A549 treated with CORT108297 at 1 μM for 4 hours (cell line): ENCODE measurements at places on chromosomes 3 and 15. TPM values are rescaled to one million over a fixed set of nuclear protein-coding genes. Genes with fewer than 3 reads are reported as not detected.

Gene RTF1
- total RNA-seq: 16.1 to 23.8 TPM (median 19.1 TPM) in 5 replicates

Gene TRAT1
- not detected in 5 replicates for total RNA-seq

Gene ARHGEF26
- 5.6 to 6.7 TPM (median 6.1 TPM) in 5 replicates for total RNA-seq

Gene LTF
- total RNA-seq: 0.15 TPM in 1 of 5 replicates, not detected in the others

Gene BCL2A1
- 11.8 to 18.5 TPM (median 14.3 TPM) in 5 replicates for total RNA-seq

Gene TLR9
- total RNA-seq: 0.05 to 0.13 TPM in 2 of 5 replicates, not detected in the others

Gene MYRIP
- total RNA-seq: 0.03 to 0.04 TPM in 2 of 5 replicates, not detected in the others

Gene XCR1
- not detected in 5 replicates for total RNA-seq

Gene GPR15
- not detected in 5 replicates for total RNA-seq

Gene ICE2
- total RNA-seq: 32.1 to 40.8 TPM (median 35.0 TPM) in 5 replicates

Gene FOXL2
- 2.5 to 5.2 TPM (median 4.7 TPM) in 5 replicates for total RNA-seq

Gene MAGEL2
- total RNA-seq: 0.01 to 0.02 TPM in 2 of 5 replicates, not detected in the others

Gene DOCK3
- 0.27 to 0.40 TPM (median 0.39 TPM) in 5 replicates for total RNA-seq

Gene MYO5C
- total RNA-seq: 4.5 to 6.5 TPM (median 5.4 TPM) in 5 replicates

Gene TTC21A
- total RNA-seq: 0.91 to 2.8 TPM (median 1.9 TPM) in 5 replicates

Gene MYLK
- total RNA-seq: 13.5 to 21.9 TPM (median 16.0 TPM) in 5 replicates

Gene NUP210
- 29.5 to 42.6 TPM (median 40.7 TPM) in 5 replicates for total RNA-seq

Gene TRPC1
- 5.2 to 9.4 TPM (median 8.2 TPM) in 5 replicates for total RNA-seq

Gene INTS14
- total RNA-seq: 43.6 to 48.8 TPM (median 43.7 TPM) in 5 replicates

Gene CCDC9B
- 13.3 to 20.8 TPM (median 19.6 TPM) in 5 replicates for total RNA-seq

Gene ZIC4
- total RNA-seq: not detected in 5 replicates

Gene ROPN1
- not detected in 5 replicates for total RNA-seq

Gene DYNC1LI1
- 35.5 to 45.2 TPM (median 38.4 TPM) in 5 replicates for total RNA-seq

Gene ADAMTSL3
- total RNA-seq: 0.25 to 0.66 TPM (median 0.53 TPM) in 5 replicates

Gene SNRPN
- total RNA-seq: 97.1 to 106 TPM (median 103 TPM) in 5 replicates

Gene ALG1L2
- not detected in 5 replicates for total RNA-seq

Gene OXSM
- total RNA-seq: 17.3 to 20.6 TPM (median 18.6 TPM) in 5 replicates

Gene BHLHE40
- 81.0 to 103 TPM (median 94.9 TPM) in 5 replicates for total RNA-seq

Gene TUSC7
- not detected in 5 replicates for total RNA-seq

Gene SLC7A14
- total RNA-seq: not detected in 5 replicates

Gene DNAH12
- total RNA-seq: 0.03 to 0.15 TPM (median 0.13 TPM) in 5 replicates

Gene FEZF2
- total RNA-seq: not detected in 5 replicates

Gene TMEM212
- total RNA-seq: not detected in 5 replicates

Gene GRAMD1C
- total RNA-seq: 0.23 to 1.2 TPM (median 0.43 TPM) in 5 replicates

Gene DUOXA2
- total RNA-seq: not detected in 5 replicates

Gene UACA
- total RNA-seq: 41.1 to 56.5 TPM (median 50.0 TPM) in 5 replicates

Gene SPTBN5
- total RNA-seq: 0.17 to 0.27 TPM (median 0.24 TPM) in 5 replicates

Gene PARP6
- 48.8 to 66.0 TPM (median 65.6 TPM) in 5 replicates for total RNA-seq

Gene INKA1
- 1.6 to 2.3 TPM (median 2.1 TPM) in 5 replicates for total RNA-seq

Gene DAZL
- total RNA-seq: not detected in 5 replicates

Gene CCDC39
- not detected in 5 replicates for total RNA-seq

Gene SYNPR
- not detected in 5 replicates for total RNA-seq

Gene TEX55
- total RNA-seq: not detected in 5 replicates

Gene NPAP1
- total RNA-seq: not detected in 5 replicates

Gene ARHGAP11A
- total RNA-seq: 46.2 to 85.1 TPM (median 66.9 TPM) in 5 replicates

Gene CAV3
- total RNA-seq: 0.14 TPM in 1 of 5 replicates, not detected in the others

Gene TRPM1
- total RNA-seq: not detected in 5 replicates

Gene MRAS
- total RNA-seq: 8.1 to 11.7 TPM (median 10.5 TPM) in 5 replicates

Gene GPR160
- 1.3 to 2.1 TPM (median 1.7 TPM) in 5 replicates for total RNA-seq

Gene P2RY1
- 0.36 to 0.49 TPM (median 0.37 TPM) in 5 replicates for total RNA-seq
